GM18507 (cell line): ENCODE measurements at places on chromosomes 12 and 14.
A peak's percentile ranks its signal among the peaks of the same experiment; 100 is the strongest.

DNA sequence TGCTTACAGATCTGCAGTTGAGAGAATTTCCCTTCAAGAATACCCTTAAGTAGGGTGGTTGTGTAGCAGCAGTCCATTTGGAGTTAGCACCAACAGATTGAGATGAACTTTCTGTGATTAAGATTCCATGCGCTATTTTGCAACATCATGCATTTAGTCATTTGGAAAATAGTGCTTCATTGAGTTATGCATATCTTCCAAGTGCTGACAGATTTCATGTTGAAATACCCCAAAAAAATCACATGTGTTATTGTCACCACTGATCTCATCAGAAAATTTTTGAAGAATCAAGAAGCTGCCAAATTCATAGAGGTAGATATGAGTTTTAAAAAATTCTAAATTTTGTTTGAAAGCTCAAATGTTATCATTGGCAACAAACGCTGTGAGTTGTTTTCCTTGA, 35.5 kb upstream of the OSBPL8 start:
- no peak for DNase-seq

GRCh38 chr14:55877942-55878341, 240.3 kb upstream of the PELI2 start:
- no peak for DNase-seq

DNA sequence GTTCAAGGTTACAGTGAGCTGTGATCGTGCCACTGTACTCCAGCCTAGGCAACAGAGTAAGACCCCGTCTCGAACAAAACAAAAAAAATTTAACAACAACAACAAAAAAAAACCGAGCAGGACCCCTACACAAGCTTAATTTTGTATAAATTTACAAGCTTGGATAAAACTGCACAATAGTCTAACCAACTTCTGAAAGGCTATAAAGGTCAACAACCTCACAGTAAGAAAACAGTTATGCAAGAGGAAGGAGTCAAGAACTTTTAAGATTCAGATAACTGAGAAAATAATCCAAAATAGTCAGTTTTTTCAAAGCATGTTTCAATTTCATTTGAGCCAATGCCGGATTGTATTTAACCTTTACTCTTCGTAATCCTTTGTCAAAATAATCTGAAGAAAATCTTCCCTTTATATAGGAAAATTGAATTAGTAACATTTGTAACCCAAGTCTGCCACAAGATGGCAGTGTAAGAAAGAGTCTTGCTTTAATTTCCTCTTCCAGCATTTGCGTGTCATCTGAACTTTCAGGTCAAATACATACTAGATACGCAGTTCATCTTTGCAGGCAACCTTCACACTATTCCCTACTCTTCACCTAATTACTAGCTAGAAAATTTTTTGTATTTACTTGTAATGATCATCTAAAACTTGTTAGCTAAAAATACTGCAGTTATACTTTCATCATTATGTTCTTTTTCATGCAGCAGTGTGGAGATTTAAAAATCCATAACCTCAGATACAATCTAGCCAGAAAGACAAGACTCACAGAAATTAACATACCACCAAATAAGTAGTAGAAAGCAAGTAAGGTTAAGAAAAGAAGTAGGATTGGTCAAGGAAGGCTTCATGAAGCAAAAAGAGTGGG, 5.8 kb downstream of the CCNB1IP1 start:
- no peak for DNase-seq

- peak; percentile 7 for DNase-seq
Observed at GRCh38 chr12:115504306-115505290, 772.9 kb downstream of the MED13L start.

DNA sequence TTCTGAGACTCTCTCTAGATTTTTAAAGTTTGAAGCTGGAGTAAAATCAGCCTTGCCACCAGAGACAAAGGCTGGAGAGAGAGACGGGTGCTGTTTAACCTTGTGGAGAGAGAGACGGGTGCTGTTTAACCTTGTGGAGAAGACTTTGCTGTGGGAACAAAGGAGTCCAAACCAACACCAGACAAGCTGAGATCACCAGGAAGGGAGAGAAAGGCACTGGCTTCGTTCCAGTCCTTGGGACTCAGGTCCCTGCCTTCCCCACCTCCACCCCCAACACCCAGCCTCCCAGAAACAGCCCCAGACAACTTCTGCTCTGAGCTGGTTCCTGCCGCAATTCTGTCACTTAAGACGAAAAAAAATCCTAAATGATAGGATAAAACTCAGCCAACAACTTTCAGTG, 1389.3 kb downstream of the AACS start:
- DNase-seq, result no peak

DNA sequence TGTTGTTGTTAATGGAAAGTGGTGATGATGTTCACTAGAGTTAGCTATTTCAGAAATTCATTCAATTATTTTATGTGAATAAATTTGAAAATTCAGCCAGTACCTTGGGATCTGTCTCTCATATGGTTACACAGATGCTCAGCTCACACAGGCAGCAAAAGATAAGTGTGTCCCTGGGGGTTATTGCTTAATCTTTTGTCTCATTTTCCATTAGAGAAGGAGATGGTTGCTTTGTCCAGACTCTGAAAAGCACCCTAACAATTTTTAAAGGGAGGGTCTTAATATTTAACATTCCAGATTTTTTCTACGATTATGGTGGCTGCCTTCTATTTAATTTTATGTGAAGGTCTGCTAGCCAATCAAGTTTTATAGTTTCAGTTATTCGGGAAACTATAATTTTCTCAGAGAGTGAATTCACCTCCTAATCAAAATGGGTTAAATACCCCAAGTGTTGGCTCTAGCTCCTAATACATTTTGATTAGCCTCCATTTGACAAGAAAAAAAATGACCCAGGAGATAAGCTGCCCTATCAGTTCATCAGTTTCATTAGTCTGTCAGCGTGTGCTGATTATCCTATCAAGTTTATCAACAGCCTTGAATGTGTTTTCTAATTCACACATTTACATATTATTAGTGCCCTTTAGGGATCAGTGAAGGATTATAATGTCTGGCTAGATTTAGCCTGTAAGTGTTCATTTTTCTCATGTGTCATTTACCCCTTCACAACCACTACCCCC, 282.1 kb downstream of the TMTC2 start:
- no peak for DNase-seq

- DNase-seq, result no peak
Observed at GRCh38 chr12:85369365-85370154, 89.5 kb downstream of the ALX1 start.

DNA sequence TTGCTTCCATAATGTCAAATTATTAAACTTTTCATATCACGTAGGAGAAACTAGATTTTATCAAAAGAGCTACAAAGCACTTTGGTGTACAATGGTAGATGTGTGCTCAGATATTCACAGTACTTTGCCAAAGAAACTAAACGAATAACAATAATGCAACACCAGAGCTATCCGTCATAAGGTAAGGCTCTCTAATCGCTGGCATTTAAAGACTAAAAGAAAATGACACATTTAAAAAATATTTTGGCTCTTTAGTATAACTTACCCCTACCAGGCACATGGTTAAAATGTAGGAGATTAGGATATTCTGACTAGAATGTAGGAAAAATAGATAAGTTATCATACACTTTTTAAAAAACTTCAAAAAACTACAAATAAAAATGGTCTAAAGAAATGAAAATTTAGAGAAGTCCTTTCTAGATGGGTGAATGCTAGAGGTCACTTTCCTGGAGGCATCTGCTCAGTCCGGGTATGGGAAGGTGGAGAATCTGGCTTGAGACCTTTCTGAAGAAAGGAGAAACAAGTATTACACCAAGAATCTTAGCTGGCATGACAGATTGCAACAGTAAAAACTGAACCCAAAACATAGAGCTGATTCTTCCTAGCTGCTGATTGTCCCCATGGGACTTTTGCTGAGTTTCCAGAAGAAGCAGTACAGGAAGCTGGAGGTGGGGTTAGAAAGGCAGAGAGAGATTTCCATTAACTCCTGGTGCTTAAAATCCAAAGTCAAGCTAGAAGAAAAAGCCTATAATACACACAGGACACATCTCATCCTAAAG, 67.9 kb downstream of the FAR2 start:
- no peak for DNase-seq

DNA sequence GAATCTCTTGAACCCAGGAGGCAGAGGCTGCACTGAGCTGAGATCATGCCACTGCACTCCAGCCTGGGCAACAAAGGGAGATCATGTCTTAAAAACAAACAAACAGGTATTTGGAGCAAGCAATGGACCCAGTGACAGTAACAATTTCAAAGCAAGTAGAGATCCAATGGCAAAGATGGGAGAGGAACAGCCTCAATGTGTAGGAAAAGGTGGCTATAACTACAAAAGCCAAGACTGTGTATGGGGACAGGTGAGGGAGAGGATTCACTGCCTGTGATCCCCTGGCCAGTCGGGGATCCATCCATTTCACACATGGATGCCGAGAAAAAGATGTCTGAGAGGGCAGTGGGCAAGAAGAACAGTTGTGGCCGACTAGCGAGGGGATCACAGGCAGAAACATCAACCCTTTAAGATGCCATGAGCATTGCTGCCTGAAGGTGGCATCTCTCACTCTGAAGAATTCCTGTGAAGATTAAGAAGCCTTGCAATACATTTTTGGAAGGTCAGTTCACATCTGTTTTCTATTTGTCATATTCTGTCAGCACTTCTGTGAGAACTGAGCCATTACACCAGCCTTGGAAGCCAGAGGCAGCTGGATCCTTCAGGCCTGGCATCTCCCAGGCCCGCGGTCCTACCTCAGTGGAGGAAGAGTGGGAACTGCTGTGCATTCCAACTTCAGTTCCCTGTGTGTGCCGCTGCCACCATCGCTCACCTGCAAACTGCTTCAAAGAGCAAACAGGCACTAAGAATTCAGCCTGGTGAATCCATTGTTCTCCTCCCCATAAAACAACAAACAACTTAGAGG, 54.5 kb upstream of the FRS2 start:
- DNase-seq, result no peak

- peak; percentile 36 for DNase-seq
Observed at GRCh38 chr12:32365473-32366064, 33.8 kb upstream of the FGD4 start.

DNA sequence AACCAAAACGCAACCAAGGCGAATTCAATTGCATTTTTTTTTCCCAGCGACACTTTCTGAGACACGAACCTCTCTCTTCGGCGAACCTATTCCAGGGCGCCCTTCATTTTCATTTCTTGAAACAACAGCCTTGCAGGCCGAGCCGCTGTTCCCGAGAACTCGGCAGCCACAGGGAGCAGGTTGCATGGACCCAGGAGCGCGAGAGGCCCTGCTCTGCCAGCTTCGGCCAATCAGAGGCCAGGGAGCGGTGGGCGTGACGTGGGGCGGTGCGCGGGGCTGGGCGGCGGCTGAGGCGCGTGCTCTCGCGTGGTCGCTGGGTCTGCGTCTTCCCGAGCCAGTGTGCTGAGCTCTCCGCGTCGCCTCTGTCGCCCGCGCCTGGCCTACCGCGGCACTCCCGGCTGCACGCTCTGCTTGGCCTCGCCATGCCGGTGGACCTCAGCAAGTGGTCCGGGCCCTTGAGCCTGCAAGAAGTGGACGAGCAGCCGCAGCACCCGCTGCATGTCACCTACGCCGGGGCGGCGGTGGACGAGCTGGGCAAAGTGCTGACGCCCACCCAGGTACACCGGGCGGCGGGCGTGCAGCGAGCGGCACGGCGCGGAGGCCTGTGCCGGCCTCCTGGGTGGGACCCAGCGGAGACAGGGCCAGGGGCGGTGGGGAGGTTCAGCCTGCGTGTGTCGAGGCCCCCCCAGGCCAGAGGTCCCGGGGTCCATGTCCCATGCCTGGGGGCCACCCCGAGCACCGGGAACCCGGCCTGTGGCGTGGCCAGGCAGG, at the start of gene PEBP1:
TSS of gene PEBP1 (plus strand) at position 337 of the 771 bp plus-strand sequence. CDS start at position 423, 86 bp downstream.
- peak; percentile 93 for DNase-seq

DNA sequence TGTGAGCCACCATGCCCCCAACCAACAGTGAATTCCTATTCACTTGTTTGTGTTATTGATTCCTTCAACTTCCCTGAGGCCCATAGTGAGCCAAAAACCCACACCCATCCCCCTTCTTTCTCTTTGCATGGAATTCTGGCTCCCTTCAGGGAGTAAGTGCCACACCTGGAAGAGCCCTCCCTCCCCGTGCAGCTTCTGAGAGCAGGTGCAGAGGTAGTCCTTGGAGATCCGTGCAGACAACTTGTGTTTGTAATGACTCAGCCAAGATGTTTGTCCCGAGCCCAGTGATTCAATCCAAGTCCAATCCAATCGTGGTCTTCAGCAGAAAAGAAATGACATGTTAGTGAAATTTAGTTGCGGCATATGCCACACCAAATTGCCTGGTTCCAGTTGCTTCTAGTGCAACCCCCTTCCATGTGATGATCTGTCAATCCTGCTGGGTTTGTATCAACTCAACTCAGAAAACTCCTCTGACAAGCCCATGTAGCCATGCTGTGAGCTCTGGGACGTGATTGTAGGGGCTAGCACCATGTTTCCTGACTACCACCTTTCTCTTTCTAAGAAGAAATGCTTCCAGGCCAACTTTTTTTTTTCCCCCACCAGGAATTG, 27.5 kb downstream of the GPRC5A start:
- DNase-seq, result no peak

DNA sequence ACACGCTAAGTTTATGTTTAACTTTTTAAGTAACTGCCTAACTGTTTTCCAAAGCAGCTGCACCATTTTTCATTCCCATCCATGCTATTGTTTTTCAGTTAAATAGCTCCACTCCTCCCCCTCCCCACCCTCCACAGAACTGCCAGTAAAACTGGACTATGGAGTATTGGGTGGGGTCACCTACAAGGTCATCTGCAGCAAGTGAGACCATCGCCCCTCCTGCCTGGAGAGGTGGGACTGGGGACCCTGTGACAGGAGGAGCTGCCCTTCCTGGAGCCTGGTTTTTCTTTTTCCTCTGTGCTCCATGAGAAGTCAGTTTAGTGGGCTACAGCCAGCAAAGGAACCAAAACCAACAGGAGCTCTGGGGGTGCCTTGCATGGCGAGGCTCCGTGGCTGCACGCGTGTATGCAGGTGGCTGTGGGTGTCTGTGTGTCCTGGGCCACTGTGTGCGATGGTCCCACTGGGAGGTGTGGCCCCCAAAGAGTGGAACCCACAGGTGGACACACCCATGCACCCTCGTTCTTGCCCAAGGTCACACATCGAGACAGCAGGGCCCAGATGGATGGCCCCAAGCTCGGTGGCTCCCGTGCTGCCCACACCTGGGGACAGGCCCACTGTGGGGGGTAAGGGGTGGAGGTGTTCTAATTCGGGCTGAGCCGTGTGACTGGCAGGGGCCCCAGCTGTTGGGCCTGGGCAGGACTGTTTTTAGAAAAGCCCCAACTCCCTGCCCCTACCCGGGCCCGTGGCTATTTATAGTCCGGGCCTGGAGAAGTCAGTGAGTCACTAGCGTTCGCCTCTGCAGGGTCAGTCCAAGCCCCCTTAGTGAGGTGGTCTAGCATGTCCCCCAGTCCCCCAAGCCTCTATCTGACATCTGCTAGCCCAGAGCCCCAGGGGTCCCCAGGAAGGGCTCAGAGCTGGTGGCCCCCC, 2.3 kb upstream of the ADSS1 start:
- no peak for DNase-seq

- DNase-seq, result no peak
Observed at GRCh38 chr12:1696800-1697199, 5.9 kb downstream of the ADIPOR2 start.

- no peak for DNase-seq
Observed at GRCh38 chr14:81206115-81206514, 14.6 kb downstream of the GTF2A1 start.

- DNase-seq, result no peak
Observed at GRCh38 chr12:57261428-57261865, 10.5 kb upstream of the STAC3 start.
